ENCODE measurements at places on chromosomes 6 and 20. TPM values are rescaled to one million over a fixed set of nuclear protein-coding genes. Genes with fewer than 3 reads are reported as not detected.

CYP24A1 gene
- not detected for total RNA-seq

VPS16 gene
- total RNA-seq: 47.6 TPM

LY6G6C gene
- total RNA-seq: not detected

MEP1A gene
- not detected for total RNA-seq

Measured in activated CD4-positive, alpha-beta T cell treated with anti-CD3 and anti-CD28 coated beads for 36 hours (primary cell).